ENCODE measurements at places on chromosomes 16 and 17.

- DNase-seq = peak; percentile 45
Observed at GRCh38 chr16:78729687-78730086, 630.2 kb downstream of the WWOX start.

- DNase-seq = no peak
Observed at GRCh38 chr17:60230358-60230757, 80.6 kb downstream of the CA4 start.

- DNase-seq = no peak
Observed at GRCh38 chr17:44921122-44921882, 6.0 kb upstream of the GFAP start.

DNA sequence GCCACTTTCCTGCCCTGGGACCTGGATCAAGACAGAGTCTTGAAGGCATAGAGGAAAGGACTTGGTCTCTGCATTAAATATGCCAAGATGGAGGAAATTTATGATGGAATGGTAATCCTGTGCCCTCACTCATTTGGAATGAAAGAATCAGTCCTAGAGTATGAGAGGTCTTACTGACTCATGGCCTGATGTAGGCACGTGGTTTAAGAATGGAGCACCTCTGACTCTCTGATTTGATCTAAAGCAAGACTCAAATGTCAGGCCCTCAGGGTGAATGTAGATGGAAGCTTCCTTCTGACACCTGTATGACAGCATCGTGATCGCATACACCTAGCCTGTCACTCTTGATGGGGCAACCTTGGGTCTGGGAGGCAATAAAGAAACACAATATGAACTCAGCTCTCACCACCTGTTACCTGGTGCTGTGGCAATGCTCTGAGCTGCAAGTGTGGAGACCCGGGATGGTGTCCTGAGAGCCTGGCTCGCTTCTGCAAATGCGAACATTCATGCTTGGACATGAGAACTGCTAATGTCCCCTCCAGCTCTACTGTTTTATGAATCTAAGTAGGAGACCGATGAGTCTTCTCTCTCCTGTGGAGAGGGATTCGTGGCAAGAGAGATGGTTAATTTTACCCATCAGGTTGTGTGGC lies 229.9 kb downstream of the ABCC12 start:
- DNase-seq = no peak

GRCh38 chr17:33291248-33292200 lies 1.6 kb downstream of the ASIC2 start:
- no peak for DNase-seq

All from GM12865 (cell line).